COR-L47 (cell line): ENCODE measurements at places on chromosomes 6 and 20.

GRCh38 chr6:45450831-45451230, 73.1 kb upstream of the SUPT3H start:
- no peak for DNase-seq

- DNase-seq, result no peak
These were observed 149.5 kb upstream of the SLC22A16 start for GRCh38 chr6:110625883-110626282.

DNA sequence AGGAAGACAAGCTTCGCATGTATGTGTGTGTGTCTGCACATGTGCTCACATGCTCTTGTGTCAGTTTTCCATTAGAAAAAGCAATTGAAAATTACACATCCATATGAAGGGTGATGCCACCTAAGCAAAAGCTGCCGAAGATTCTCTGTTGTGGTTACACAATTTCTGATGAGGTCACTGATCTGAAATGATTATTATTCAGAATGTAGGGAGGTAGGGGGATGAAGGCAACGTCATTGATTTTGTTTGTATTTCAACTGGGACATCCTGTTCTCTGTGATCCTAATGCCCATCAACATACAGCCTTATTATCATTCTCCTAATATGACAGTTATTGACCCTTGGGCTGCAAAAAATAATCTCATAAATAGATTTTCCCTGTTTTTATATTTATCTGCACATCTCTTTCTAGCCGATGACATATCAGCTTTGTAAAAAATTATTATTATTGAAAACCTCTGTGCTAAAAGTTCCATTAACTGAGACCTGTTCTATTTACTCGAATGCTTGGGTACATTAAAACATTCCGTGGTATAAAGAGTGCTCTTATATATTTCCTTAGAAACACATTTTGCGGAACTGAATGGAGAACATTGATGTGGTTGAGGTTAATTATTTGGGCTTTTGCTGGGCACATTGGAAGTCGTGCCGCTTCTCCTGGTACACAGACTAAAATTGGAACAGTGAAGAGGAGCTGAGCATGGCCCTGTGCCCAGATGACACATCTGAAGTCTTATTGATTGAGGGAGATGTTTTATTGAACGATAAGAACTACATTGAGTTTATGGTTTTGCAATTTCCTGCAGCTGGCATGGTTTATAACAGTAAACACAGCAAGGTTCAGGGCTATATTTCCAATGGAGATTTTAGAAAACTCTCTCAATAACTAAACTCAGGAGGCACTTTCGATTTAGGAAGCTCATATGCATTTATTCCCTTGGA, 51.3 kb downstream of the ZNF831 start:
- DNase-seq, result no peak

- DNase-seq, result no peak
These were observed 118.3 kb downstream of the KIF13A start for GRCh38 chr6:17869010-17869752.

- DNase-seq, result no peak
These were observed 14.8 kb upstream of the MCHR2 start for GRCh38 chr6:100008857-100009256.

GRCh38 chr6:159762681-159763293, 942 bp downstream of the ACAT2 start:
- no peak for DNase-seq

- peak; percentile 35 for DNase-seq
These were observed 34.3 kb upstream of the ZBP1 start for GRCh38 chr20:57654363-57654997.

GRCh38 chr20:5550733-5551529, 199.3 kb upstream of the SHLD1 start:
- DNase-seq, result no peak

DNA sequence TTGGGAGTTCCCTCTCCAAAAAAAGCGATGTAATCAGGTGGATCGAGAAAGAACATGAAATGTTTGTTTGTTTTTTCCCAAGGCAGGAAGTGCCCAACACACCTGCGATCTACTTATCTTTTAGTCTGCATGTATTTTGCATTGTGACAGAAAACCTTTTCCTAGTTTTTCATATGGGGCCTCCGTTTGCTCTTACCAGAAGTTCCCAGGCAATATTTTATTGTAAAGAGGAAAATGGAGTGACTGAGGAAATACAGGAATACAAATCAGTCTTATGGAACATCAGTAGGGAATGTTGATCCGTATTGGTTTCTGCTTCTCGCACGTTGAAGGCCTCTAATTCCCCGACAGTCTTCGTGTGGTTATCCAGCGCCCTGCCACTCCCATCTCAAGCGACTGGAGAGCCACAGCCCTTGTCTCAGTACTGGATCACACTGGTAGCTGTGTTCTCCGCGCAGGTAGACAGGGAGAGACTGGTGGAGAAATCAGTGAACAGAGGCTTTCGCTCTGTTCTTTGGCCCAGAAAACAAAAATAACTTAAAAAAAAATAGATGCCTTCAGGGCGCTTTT, 107.4 kb downstream of the TRIM27 start:
- DNase-seq, result no peak

DNA sequence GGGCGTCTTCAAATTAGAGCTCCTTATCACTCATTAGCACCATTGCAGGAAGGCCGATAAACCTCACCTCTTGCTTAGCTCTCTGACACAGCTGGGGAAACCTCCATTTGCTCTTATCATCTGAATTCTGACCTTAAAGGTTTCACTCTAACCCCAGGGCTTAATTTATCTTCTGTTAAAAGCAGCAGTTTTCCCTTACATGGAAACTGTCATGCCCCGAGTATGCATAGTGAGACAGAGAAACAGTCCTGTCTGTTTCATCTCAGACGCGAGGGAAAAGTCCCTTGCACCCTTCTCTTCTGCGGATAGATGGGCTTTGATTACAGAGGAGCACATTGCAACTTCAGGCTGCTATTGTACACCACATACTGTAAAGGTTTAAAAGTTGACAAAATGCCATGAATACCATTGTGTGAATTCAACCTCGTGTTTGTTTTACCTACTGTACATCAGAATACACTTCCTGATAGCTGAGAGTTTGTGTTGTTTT, 191.5 kb upstream of the BMP2 start:
- DNase-seq, result no peak

GRCh38 chr20:1214838-1215261, 11.0 kb upstream of the RAD21L1 start:
- no peak for DNase-seq

DNA sequence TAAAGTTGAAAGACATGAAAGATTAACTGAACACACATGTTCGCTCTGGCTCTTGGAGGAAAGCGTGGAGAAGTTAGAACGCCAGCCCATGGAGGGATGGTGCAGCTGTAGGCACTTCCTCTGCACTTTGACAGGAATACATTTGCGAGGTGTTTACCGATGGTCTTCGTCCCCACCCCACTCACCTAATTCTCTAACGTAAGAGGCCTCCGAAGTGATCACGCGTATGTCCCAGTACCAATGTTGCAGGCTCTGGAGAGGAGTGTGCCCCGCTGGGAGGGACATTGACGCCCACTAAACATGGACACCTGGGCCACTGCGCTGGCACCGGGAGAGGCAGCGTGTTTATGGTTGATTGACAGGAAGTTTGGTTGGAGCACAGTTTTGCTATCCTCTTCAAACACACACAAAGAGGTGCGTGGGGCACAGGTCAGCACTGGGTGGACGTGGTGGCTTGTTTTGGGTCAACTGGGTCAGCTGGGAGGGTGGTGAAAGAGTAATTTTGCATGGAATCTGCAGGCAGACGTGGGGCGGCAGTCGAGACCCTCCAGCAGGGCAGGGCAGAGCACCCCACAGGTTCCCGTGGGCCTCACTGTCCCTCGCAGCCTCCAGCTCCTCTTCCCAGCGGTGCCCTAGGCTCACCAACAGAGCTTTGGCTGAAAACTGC, 110.1 kb downstream of the DLL1 start:
- no peak for DNase-seq

GRCh38 chr6:154166140-154166539, 127.1 kb downstream of the OPRM1 start:
- no peak for DNase-seq

DNA sequence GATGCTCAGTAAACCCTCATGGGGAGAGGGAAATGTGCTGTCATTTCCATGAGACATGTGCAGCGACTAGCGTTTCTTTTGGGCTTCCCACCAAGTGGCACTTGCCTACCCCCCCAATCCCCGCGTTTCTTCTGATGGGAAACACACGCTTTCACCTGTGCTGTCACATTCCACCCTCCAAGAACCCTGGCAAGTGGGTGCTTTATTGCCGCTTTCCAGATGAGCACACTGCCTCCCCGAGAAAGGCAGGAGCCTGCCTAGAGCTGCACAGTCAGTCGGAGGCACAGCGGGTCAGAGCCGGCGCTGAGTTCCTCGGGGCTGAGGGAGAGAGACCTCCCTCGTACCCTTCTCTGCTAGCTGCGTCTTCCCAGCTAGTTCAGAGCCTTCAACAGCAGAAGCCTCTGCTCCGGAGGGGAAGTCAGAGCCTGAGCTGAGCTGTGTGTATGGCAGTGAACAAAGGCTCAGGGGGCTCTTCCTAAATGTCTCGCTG, 12.3 kb upstream of the CCDC167 start:
- DNase-seq, result no peak

GRCh38 chr6:132569170-132569569, 952 bp upstream of the TAAR6 start:
- no peak for DNase-seq

DNA sequence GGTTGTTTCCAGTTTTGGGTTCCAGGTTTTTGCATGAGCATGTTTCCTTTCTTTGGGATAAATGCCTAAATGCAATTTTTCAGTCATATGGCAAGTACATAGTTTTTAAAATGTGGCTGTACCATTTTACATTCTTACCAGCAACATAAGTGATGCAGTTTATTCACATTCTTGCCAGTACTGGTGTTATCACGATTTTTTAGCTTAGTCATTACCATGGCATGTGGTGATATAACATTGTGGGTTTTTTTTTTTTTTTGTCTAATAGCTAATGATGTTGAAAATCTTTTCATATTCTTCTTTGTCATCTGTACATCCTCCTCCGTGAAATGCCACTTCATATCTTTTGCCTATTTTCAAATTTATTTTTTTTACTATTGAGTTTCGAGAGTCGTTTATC, 2.9 kb upstream of the TDRD6 start:
- no peak for DNase-seq

DNA sequence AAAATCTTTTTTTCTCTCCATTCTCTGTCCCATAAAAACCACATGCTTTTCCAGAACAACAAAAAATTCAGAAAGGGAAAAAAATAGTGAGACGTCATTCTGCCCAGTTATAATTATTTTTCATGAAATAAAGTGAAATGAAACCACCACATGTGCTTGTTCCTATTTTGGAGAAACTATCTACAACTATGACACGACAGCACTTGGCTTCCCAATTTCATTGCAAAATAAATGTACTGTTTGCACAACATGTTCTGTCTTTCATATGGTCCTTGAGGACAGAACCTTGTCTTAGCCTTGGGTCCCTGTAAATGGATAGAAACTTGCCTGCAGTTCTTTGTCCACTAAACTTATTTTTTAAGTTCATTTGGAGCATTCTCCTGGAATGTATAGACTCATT, 5.6 kb upstream of the MAN1A1 start:
- DNase-seq, result no peak

GRCh38 chr6:3208098-3208774, 19.2 kb downstream of the TUBB2B start:
- DNase-seq, result no peak
